ENCODE measurements at places on chromosomes 1 and 21.

DNA sequence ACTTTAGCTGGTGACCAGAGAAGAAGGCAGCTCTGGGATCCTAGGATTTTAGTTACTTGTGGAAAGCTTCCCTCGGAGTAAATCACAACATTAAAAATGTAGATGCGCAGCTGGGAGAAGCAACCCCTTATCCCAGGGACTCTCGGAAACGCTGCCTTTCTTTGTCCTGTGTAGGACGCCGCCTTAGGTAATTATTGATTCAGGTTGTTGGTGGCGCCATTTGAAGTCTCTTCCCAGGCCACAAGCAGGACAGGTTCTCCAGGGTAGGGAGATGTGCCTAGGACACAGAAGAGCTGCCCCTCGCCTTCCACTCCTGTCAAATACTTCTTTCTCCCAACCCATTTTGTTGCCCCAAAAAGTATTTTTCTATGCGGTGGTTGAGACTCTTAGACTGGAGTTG, 10.3 kb downstream of the SLC37A1 start:
- no peak for DNase-seq

GRCh38 chr1:88973520-88974137, 18.8 kb downstream of the KYAT3 start:
- DNase-seq: no peak

DNA sequence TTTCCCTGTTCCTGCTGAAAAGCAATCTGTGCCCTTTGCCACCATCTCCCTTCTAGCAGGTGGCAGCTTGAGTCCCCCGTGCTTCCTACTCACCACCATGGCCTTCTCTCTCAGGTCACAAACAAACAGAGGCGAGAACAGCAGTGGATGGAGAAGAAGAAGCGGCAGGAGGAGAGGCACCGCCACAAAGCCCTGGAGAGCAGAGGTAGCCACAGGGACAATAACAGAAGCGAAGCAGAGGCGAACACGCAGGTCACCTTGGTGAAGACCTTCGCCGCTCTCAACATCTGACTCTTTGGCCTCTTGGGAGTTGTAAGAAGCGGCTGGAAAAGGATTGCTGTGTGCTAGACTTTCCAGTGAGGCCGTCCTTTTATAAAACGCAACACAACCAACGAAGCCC, 16.0 kb downstream of the PLA2G2E start:
- no peak for DNase-seq

DNA sequence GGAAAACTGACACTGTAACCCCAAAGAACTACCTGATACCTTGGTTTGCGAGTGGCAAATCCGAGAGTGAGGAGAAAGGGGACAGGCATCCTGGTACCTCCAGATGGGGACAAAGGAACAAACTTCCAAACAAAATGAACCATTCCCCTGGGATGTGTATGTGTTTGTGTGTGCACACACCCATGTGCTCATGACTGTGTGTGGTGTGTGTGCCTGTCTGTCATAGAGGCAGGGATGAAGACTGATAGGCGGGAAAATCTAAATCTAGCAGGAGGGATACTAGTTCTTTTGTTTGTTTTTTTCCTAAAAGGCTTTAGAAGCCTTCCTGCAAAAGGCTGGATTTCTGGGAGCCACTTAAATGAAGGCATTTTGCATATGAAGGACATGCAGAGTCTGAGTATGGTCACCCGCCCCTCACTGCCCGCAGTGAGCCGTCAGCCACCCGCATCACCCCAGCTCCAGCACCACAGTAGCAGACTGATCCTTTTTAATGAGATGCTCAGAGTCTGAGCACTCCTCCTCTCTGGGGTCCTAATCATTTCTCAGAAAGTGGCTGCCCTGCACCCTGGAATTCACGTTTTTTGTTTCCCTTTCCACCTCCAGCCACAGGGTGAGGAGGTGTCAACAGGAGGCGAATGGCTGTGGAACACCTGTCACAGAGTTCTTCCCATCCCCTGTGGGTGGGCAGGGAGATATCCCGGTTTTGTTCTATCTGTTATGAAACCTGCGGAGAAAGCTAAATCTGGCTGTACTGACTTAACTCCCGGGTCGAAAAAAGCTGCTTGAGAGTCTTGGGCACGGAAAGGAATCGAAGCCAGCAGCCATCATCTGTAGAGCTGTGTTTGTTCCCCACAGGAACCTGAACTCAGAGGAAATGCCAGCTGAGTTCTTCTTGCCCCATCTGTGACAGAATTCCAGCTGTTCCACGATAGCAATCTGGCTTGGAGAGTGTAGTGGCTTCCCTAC, 34.9 kb downstream of the UTP25 start:
- DNase-seq: no peak

GRCh38 chr1:6359216-6360116, 34.1 kb downstream of the ACOT7 start:
- DNase-seq: peak; percentile 77

DNA sequence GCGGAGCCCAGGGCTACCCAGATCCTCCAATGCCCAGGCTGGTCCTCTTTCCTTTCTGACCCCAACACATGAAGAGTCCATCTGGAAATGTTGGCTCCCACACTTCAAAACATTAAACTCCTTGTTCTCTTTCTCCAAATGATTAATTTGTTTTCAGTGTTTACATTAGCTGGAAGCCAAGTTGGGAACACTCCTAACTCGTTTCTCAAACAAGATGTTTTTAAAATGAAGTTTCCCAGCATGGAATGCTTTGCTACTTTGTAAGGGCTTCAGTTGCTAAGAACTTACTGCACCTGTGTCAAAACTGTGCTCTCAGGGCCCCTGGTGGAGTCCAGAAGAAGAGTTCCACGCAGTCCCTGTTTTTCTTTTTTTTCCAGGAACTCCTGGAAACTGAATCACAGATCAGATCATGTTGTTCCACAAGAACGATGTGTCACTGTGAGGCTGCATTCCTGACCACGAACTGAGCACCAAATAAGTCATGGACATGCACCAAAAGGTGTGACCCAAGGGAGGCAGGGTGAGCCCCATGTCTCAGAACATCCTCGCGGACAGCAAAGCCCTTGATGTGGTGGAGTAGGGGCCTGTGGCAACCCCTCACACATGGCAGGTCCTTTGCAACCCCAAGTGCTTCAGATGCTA, 257.3 kb downstream of the KCNJ6 start:
- peak; percentile 80 for DNase-seq

DNA sequence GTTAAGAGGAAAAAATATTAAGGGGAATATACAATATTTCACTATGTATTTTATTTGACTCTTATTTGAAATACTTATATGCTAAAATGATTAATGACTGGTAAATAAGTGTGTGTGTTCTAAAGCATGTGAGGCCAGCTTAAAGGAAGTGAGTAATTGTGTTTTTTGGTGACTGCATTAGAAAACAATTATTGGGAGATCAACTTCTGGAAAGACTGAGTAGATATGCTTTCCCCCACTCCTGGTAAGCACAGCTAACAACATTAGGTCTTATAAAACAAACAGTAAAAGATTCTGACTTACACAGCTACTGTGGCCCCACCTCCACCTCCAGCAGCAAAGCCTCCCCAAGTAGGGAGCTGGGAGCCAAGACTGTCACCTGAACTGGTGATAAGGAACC, 403.0 kb downstream of the SRGAP2C start:
- no peak for DNase-seq

GRCh38 chr1:98940722-98941079, 64.0 kb downstream of the PLPPR5 start:
- peak; percentile 61 for DNase-seq

Measured in AG08396 (cell line).